Skin of body (tissue), 3 donors: ENCODE measurements at places on chromosomes 3 and 15.

GRCh38 chr3:31311559-31311958 lies 221.2 kb upstream of the STT3B start:
- DNase-seq = no peak

DNA sequence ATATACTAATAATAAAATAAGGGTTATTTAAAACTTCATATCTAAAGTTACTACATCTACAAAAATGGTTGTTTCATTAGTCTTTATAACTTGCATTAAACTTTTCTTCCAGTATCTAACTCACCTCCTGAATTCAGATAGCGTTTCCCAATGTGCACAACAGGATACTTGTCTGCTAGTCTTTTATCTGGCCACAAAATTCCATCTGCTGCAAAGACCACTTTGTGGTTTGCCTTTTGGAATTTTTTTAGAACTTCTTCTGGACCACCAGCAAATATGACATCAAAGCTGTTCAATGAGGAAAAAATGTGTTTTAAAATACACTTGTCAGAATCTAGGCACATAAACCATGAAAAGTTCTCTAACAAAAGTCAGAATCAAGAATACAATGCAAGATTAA lies 50.8 kb downstream of the PLOD2 start:
- DNase-seq = no peak

DNA sequence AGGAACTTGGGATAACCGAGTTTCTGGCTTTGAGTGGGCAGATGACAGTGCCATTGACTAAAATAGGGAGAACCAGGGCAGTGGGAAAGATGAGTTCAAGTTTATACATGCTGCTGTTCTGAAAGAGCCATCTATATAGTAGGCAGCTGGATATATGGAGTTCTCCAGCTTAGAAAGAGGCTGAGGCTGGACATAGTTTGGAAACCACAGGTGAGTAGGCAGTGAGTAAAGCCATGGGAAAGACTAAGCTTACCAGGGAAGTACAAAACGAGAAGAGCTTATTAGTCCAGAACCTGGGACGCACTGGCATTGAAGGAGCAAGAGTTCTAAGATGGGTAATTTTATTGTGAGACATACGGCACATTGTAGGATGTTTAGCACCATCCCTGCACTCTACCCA lies 54.2 kb downstream of the MSL2 start:
- DNase-seq = no peak

DNA sequence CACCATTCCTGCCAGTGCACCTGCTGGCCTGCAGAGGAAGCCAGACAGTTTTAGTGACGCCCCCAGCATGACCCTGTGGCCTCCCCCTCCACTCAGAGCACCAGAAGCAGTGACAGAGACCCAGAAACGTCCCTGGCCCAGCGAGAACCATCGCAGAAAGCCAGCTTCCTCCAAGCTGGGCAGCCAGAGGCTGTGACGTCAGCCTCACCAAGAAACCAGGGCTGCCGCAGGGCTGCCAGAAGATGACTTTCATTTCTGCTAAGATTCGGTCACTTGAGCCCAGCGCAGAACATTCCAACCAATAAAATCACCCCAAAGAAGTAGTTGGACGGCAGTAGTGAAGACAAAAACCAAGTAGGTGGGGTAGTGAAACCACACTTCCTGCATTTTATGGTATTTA lies 29.6 kb upstream of the RPL32 start:
- DNase-seq = no peak

- no peak for DNase-seq
Measured at GRCh38 chr15:35671197-35671596, 125.2 kb upstream of the DPH6 start.

- peak; percentile 49 for DNase-seq
Measured at GRCh38 chr3:186108106-186108940, 566 bp downstream of the ETV5 start.

- no peak for DNase-seq
Measured at GRCh38 chr3:30756218-30756617, 138.2 kb downstream of the GADL1 start.

DNA sequence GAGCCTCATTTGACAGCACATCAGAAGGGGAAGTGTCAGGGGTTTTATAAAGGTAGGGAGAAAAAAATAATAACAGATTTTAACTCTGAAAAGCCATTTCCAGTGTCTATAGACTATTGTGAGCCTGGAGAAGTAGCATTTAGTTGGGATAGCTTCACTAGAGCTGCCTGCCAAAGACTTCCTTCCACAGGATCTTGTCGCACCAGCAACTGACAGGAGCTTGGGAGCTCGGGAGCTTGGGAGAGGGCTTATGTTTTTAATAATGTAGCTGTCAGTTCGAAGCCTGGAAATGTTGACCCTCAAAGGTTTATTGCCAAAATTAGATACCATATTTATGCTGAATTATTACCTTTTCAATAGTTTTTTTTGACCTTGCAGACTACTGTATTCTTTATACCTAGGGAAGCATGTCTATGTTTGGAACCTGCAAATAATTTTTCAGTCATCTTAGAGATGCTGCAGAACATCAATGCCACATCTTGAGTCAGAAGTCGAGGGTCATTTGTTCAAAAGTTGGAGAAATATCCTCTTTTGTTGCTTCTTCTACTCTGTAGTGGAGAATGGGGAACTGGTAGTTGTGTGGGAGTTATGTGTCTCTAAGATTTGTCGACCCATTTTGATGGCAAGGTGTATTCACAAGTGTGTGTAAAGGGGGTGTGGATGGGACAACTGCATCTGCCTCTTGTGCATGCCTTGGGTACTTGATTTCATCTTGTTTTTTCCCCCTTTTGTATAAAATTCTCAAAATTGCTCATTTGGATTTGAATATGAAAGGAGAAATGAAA lies 41.7 kb downstream of the ARPP21 start:
- no peak for DNase-seq

DNA sequence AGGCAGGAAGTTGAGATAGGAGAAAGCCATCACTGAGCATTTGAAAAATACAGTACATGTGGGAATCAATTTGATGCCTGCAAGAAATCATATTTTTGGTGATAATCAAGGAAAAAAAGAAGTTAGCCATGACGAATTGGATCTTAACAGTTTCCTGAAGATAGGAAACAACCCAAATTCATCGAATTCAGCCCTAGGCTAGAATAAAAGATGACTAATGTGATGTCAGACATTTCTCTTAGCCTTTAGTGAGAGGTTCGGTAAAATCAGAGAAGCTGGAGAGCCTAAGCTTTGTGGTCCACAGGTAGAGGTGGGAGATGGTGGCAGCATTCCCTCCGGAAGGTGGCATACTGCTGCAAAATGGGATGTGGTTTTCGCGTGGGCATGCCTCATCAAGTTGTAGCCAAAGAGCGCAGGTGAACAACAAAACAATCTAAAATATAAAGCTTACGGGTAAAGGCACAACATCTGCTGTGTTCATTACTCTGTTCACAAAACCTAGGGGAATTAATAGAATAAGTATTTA lies 144.1 kb upstream of the ALCAM start:
- DNase-seq = no peak

- no peak for DNase-seq
Measured at GRCh38 chr3:177333533-177334520, 136.5 kb upstream of the TBL1XR1 start.

- DNase-seq = no peak
Measured at GRCh38 chr3:112637700-112638099, 3.2 kb downstream of the CCDC80 start.

DNA sequence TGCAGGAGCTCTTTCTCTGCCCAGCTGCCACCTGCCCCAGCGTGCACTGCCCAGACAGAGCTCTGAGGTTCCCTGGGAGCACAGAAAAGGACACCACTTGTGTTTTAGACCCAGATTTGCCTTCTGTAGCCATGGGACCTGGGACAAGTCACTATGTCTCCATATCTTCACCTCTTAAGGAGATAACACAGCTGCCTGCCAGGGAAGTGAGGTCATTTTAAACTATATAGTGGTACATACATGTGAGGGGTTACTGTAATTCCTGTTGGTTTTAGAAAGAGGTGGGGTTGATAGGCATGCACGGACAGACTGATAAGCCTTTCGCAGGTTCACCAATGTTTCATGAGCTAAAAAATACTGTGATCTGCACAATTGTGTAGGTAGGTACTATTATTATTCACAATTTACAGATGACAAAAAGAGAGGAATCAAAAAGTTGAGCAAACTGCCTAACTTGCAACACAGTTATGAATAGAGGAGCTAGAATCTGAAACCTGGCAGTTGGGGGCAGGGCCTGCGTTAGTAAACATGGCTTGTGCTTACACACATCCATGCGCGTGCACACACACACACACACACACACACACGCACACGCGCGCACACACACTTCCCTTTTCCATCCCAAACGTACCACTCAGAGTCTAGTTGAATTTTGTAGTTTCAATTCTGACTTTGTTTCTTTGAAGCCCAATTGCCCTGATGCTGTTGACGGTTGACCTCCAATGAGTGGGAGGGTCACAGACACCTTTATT lies 193.6 kb downstream of the FAM43A start:
- no peak for DNase-seq

GRCh38 chr3:195249057-195249770 lies 21.7 kb downstream of the XXYLT1 start:
- DNase-seq = no peak

DNA sequence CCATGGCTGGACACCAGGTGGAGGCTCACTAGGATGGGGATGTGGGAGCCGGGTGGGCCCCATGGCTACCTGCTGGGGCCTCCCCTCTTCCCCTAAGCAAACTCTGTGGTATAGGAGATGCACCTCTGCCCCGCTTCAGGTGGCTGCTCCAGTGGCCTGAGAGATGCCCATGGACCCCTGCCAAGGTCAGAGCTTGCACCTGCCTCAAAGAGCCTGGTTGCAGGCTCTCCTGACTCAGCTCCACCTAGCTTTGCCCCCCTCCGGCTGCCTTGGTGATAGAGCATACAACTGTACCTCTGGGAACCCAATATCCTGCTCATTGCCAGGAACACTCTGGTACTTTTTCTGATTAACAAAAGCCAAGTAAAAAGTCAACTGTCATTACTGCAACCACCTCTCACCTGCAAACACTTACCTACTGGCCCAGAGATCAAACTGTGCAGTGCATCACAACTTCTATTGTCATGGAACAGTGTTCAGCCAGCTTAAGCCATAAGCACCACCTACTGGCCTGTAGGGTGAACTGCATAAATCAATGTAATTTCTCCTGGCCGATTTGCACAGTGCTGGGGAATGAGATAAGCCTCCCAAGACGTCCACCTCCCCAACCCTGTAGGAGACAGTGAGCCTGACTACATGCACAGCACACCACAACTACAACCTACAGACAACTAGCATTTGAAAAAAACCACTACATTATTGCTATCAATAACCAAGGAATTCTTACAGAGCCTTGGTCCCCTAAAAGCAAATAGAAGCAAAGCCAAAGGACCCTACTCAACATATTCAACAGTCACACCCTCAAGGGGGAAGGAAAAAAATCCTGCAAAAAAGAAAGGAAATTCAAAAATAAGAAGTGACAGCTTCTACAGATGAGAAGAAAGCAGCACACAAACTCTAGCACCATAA lies 352.4 kb upstream of the ARHGEF26 start:
- DNase-seq = peak; percentile 43

DNA sequence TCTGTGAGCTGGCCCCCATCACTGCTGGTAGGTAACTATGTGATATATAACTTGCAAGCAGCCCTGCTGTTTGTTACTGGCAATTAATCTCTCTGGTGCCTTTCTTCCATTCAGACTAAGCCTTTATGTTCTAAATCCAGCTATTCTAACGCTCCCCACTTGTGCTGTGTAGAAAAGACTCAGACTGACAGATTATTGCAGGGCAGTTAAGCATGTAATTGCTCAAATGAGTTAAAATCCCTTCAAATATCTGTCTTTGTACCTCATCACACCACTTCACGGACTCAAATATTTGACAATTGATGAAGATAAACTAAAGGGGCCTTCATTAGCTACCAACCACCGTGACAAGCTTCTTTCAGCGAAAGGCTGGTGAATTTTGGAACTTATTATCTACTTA lies 416.2 kb downstream of the NR2F2 start:
- DNase-seq = no peak

- DNase-seq = no peak
Measured at GRCh38 chr3:114392831-114393230, 99.0 kb downstream of the TIGIT start.

DNA sequence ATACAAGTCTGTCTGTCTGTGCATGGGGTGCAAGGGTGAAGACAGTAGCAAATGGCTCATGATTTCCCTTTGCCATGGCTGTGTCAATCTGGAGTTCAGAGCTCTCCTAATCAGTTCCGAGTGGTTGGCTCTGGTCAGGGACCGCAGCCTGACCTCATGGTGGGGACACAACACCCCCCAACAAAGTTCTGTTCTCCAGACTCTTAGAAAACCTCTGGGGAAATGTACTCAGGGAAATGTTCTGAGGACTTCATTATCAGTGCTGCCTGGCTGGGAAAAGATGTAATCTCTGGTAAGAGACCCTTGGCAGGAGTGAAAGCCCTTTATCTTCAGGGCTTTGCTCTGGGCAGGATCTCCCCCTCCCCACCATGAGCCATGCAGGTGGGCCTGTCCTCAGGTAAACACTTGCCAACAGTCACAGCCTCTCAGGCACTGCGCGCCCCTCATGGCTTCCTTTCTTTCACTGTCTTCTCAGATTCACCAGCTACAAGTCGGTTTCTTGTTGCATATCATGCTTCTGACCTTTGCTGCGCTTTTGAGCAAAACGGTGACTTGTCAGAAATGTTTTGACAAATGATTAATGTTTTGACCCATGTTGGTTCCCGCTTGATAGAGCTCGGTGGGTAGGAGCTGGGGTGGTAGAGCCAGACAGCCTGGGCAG lies 95.5 kb downstream of the ST6GAL1 start:
- DNase-seq = no peak

DNA sequence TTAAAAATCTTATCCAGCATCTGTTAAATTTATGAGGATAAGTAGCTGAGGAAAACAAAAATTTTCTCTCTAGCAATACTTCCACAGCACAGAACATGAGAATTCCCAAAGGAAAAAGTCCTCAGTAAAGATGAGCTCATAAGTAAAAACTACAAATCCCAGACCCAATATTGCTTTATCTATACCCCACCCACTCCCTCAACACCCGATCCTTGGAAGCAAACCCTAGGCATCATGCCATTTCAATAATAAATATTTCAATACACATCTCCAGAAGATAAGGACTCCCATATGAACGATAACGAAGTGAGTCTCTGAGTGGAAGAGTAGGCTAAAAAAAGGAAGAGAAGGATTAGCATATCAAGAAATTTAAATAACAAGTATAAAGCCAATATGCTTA lies 8.3 kb upstream of the PRR20G start:
- DNase-seq = peak; percentile 48

GRCh38 chr15:100693451-100693850 lies 91.1 kb downstream of the ASB7 start:
- no peak for DNase-seq
